A549 treated with AZD2906 at 1 μM for 4 hours (cell line): ENCODE measurements at places on chromosomes 3 and 15. TPM values are rescaled to one million over a fixed set of nuclear protein-coding genes. Genes with fewer than 3 reads are reported as not detected.

AP3B2 gene
- 0.40 to 0.98 TPM (median 0.68 TPM) in 5 replicates for total RNA-seq

NMD3 gene
- 40.9 to 67.7 TPM (median 47.9 TPM) in 5 replicates for total RNA-seq

SPINK8 gene
- not detected in 5 replicates for total RNA-seq

PLA2G4D gene
- not detected in 5 replicates for total RNA-seq

SPTSSB gene
- 0.01 TPM in 1 of 5 replicates, not detected in the others for total RNA-seq

SAMD7 gene
- not detected in 5 replicates for total RNA-seq

IQCH gene
- 1.1 to 1.6 TPM (median 1.4 TPM) in 5 replicates for total RNA-seq

NR1I2 gene
- not detected in 5 replicates for total RNA-seq

A4GNT gene
- total RNA-seq = not detected in 5 replicates

NLGN1 gene
- total RNA-seq = not detected in 5 replicates

C3orf49 gene
- not detected in 5 replicates for total RNA-seq

STRA6 gene
- total RNA-seq = 50.4 to 82.4 TPM (median 71.8 TPM) in 5 replicates

CFAP91 gene
- 0.23 to 0.35 TPM (median 0.25 TPM) in 4 of 5 replicates, not detected in the other for total RNA-seq

TMPRSS7 gene
- total RNA-seq = 0.06 to 0.18 TPM (median 0.09 TPM) in 5 replicates

CORO2B gene
- total RNA-seq = 3.3 to 4.4 TPM (median 3.7 TPM) in 5 replicates

MST1R gene
- total RNA-seq = 4.5 to 6.4 TPM (median 6.1 TPM) in 5 replicates

RHOV gene
- 2.9 to 4.4 TPM (median 3.7 TPM) in 5 replicates for total RNA-seq

HHATL gene
- total RNA-seq = not detected in 5 replicates

TAGLN3 gene
- 0.05 TPM in 1 of 5 replicates, not detected in the others for total RNA-seq

CCR4 gene
- 0.01 to 0.08 TPM (median 0.04 TPM) in 4 of 5 replicates, not detected in the other for total RNA-seq

RARB gene
- total RNA-seq = 6.7 to 19.9 TPM (median 11.0 TPM) in 5 replicates

PLA2G4F gene
- 0.05 TPM in 1 of 5 replicates, not detected in the others for total RNA-seq

RFT1 gene
- total RNA-seq = 18.9 to 27.9 TPM (median 26.9 TPM) in 5 replicates
